ENCODE measurements at places on chromosomes 11 and 22.

GRCh38 chr11:12246147-12246546, 131.2 kb upstream of the PARVA start:
- DNase-seq, result no peak
- no peak overlapping the region for H3K4me3 ChIP-seq
- H3K36me3 ChIP-seq, result no peaks in the 10 kb centered on the region
- no peaks in the 10 kb centered on the region for H3K27me3 ChIP-seq
- H3K27ac ChIP-seq, result no peak overlapping the region
- peaks cover 22% of the 10 kb centered on the region for H3K4me1 ChIP-seq

- H3K27me3 ChIP-seq, result no peaks in the 10 kb centered on the region
- DNase-seq, result no peak
- peaks cover 17% of the 10 kb centered on the region for H3K4me1 ChIP-seq
Measured at GRCh38 chr11:13260201-13260962, 17.2 kb upstream of the BMAL1 start.

DNA sequence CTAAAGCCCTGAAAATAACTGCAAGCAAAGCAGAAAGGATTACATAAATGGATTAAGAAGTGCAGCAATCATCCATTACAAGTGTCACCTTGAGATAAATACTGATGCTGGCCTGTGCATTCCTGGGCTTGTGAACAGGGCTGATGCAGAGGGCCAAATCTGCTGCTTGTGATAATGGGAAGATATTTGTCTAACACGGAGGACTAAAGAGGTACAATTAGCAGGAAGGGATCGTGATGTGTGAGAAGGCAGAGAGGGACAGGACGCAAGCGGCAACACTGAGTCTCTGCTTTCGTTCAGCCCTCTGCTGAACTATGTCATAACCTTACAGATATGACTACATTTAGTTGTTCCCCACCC, 107.7 kb upstream of the DDI1 start:
- H3K27me3 ChIP-seq, result no peaks in the 10 kb centered on the region
- H3K36me3 ChIP-seq, result no peaks in the 10 kb centered on the region
- no peak overlapping the region for H3K4me3 ChIP-seq
- no peaks in the 10 kb centered on the region for H3K4me1 ChIP-seq

DNA sequence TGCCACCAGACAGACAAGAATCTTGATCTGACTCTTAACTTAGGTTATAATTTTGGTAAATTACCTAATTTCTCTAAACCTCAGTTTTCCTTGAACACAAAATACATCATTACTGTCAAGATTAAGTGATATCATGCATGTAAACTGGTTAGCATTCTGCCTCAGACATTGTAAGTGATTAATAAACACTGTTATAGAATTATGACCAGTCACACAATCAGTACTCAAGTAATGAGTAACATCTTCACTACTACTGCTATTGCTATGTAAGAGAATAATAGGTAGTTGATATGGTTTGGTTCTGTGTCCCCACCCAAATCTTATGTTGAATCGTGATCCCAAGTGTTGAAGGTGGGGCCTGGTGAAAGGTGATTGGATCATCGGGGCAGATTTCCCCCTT, 218.9 kb downstream of the SBF2 start:
- DNase-seq, result no peak
- no peaks in the 10 kb centered on the region for H3K4me1 ChIP-seq
- no peaks in the 10 kb centered on the region for H3K36me3 ChIP-seq
- H3K27me3 ChIP-seq, result no peaks in the 10 kb centered on the region
- H3K4me3 ChIP-seq, result no peak overlapping the region

GRCh38 chr22:41752011-41752970, 48.2 kb upstream of the CCDC134 start:
- H3K4me3 ChIP-seq, result no peak overlapping the region
- no peaks in the 10 kb centered on the region for H3K36me3 ChIP-seq
- no peaks in the 10 kb centered on the region for H3K27me3 ChIP-seq
- no peak overlapping the region for H3K27ac ChIP-seq

- no peaks in the 10 kb centered on the region for H3K36me3 ChIP-seq
- H3K4me3 ChIP-seq, result peak overlapping the region; percentile 69
- peaks cover 9% of the 10 kb centered on the region for H3K4me1 ChIP-seq
- no peak overlapping the region for H3K27ac ChIP-seq
- DNase-seq, result no peak
Measured at GRCh38 chr22:25405841-25406509, 158.5 kb upstream of the GRK3 start.

GRCh38 chr11:1073261-1073724, 1.4 kb upstream of the MUC2 start:
- H3K36me3 ChIP-seq, result no peaks in the 10 kb centered on the region
- no peak overlapping the region for H3K27ac ChIP-seq
- H3K27me3 ChIP-seq, result no peaks in the 10 kb centered on the region
- DNase-seq, result no peak
- H3K4me3 ChIP-seq, result no peak overlapping the region

- H3K27ac ChIP-seq, result no peak overlapping the region
- no peak for DNase-seq
- H3K36me3 ChIP-seq, result no peaks in the 10 kb centered on the region
- H3K27me3 ChIP-seq, result no peaks in the 10 kb centered on the region
- no peak overlapping the region for H3K4me3 ChIP-seq
Measured at GRCh38 chr11:132632641-132633124, 899.6 kb downstream of the OPCML start.

DNA sequence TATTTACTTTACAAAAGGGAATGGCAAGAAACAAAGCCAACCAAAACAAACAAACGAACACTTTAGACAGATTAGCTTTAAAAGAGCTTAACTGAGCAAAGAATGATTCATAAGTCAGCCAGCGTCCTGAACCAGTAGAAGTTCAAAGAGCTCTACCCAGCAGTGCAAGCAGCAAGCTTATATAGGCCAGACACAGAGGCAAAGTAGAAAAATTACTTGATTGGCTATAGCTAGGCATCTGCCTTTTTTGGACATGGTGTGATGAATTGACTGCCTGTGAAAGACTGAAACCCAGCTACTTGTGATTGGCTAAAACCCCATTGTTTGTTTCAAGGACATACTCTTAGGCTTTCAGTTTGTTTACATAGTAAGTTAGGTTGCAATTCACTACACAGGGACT, 2120.0 kb upstream of the RAG2 start:
- H3K36me3 ChIP-seq, result no peaks in the 10 kb centered on the region
- no peak overlapping the region for H3K4me3 ChIP-seq
- no peak for DNase-seq
- no peaks in the 10 kb centered on the region for H3K27me3 ChIP-seq

DNA sequence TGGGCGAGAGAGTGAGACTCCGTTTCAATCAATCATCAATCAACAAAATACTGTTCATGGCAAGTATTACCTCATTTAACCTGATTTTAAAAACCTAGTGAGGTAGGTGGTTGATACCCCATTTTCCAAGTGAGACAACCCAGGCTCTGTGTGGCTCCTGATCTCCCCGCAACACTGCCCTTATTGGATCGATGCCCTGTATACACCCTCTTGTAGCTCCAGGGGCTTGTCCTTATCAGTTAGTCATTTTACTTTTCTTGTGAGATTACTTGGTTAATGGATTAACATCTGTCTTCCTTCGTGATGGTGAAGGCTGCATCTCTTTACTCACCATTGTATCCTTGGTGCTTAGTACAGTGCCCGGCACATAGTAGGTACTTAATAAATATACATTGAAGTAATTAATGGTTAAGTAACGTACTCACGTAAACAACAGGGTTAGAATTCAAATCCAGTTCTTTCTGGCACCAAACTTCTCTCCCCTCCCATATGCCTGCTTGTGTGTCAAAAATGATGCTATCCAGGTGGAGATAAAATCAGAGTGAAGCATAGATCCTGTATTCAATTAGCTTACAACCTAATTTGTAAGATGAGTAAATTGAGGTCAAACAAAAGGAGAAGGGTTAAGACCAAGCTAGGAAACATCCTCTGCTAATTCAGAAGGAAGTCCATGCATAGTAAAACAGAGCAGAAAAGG, 1.8 kb upstream of the PRG2 start:
- H3K27me3 ChIP-seq, result no peaks in the 10 kb centered on the region
- no peaks in the 10 kb centered on the region for H3K4me1 ChIP-seq
- no peak overlapping the region for H3K27ac ChIP-seq
- no peak overlapping the region for H3K4me3 ChIP-seq

DNA sequence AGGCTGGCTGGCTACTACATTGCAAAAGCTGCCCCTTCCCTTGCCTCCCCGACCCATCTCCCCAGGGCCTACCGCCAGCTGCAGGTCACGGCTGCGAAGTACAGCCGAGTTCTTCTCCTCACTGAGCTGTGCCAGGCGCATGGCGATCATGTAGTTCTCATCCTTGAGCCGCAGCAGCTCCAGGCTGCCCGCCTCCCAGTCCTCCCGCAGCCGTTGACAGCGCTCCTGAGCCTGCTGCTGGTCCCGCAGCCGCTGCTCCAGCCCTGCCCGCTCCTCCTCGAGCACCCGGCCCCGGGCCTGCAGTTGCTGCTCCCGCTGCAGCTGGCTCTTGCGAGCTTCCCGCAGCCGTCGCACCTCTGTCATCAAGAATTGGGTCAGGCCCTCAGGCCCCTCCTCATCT, 3.3 kb downstream of the CARD10 start:
- H3K4me1 ChIP-seq, result peaks cover 8% of the 10 kb centered on the region
- no peaks in the 10 kb centered on the region for H3K36me3 ChIP-seq
- H3K27ac ChIP-seq, result no peak overlapping the region

DNA sequence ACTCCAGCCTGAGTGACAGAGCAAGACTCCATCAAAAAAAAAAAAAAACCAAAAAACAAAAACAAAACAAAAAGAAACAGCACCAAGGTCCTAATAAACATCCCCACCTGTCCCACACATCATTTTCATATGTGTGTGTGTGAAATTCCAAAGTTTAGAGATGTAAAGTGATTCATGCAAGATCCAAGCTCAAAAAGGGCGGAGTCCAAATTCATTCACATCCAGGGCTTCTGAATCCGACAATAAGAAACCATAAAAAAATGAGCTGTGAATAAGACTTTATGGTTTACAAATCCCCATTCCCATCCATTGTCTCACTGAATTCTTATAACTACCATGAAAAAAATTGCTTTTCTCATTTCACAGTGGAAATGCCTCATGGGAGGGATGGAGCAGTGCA, 30.9 kb upstream of the IGSF22 start:
- H3K36me3 ChIP-seq, result no peaks in the 10 kb centered on the region
- no peak overlapping the region for H3K4me3 ChIP-seq
- DNase-seq, result no peak
- no peaks in the 10 kb centered on the region for H3K27me3 ChIP-seq
- no peak overlapping the region for H3K27ac ChIP-seq

Data from H1 (cell line).